ENCODE measurements at places on chromosomes 7 and 10.

DNA sequence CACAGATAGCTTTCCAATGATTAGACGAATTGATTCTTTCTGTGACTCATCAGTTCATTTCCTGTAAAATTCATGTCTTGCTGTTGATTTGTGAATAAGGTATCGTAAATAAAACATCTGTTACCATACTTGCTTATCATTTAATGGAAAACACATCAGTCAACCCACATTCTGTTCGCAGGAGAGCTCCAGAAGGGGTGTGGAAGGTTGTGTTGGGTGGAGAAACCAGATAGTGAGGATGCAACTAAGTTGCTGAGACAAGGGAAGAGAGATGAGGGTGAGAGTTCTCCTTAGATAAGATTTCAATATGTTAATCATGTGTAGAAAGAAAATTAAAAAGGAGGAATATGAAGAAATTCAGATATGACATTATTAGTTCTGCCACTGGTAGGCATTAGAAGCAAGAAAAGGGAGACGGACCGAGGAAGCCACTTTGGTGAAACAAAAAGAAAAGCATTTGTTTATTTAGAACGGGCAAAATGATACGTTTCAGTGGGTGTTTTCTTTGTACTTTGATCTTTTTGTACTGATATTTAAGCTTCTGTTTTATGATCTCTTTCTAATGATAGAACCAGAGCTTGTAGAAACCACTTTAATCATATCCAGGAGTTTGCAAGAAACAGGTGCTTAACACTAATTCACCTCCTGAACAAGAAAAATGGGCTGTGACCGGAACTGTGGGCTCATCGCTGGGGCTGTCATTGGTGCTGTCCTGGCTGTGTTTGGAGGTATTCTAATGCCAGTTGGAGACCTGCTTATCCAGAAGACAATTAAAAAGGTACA is 7.8 kb downstream of the CD36 start:
- DNase-seq: no peak

GRCh38 chr7:99456288-99456687 is 9.7 kb downstream of the ATP5MF start:
- no peak for DNase-seq

DNA sequence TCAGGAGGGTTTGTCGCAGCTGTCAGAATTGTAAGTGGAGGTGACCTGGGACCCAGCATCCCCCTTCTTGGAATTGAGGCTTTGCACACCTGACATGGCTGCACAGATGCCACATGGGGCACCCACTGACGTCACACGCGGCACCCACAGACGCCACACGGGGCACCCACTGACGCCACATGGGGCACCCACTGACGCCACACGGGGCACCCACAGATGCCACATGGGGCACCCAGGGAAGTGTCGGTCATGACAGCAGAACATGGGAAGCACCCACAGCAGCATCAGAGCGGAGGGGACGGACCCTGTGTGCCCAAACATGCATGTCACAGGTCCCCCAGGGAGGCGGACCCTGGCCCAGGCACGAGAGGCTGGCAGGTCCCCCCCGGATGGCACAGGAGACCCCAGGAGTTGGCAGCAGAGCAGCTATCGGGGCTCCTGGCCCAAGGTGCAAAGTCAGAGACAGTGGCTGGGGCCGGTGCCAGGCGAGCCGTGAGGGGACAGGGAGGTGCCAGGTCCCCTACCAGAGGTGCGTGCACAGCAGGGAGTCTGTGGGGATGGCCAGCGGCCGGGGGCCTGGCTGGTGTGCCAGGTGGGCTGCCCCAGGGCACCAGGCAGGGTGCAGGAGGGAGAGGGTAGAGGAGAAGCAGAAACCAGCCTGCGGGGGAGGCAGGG is 21.1 kb downstream of the KNDC1 start:
- DNase-seq: no peak

GRCh38 chr10:125080984-125081383 is 79.4 kb downstream of the CTBP2 start:
- DNase-seq: no peak

GRCh38 chr10:110510086-110510485 is 12.4 kb downstream of the DUSP5 start:
- DNase-seq: no peak

Data from stimulated activated CD8-positive, alpha-beta memory T cell treated with anti-CD3 and anti-CD28 coated beads, Interleukin-7, amount 100 ng/mL, for 1 hour (primary cell).